GM18507 (cell line): ENCODE measurements at places on chromosomes 13 and 19.

GRCh38 chr19:47470447-47471195 is 1.1 kb downstream of the SLC8A2 start:
- no peak for DNase-seq

GRCh38 chr19:16660763-16661479 is at the start of gene TMEM38A:
TSS of gene TMEM38A (plus strand) at chr19:16661139. CDS start at chr19:16661218, 79 bp downstream.
- no peak for DNase-seq

DNA sequence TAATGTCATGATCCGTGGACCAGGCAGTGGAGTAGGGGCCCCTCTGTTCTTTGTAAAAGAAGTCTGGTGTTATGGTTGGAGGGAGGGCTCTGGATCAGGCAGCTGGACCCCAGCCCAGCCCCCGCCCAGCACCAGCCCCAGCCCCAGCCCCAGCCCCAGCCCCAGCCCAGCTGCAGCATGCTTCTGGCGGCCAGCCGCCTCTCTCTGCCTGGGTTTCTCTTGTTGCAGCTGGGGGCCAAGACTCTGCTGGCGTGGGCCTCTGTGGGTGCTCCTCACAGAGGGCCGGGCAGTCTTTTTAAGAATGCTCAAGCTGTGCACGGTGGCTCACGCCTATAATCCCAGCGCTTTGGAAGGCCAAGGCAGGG is 17.9 kb downstream of the DOT1L start:
- no peak for DNase-seq

DNA sequence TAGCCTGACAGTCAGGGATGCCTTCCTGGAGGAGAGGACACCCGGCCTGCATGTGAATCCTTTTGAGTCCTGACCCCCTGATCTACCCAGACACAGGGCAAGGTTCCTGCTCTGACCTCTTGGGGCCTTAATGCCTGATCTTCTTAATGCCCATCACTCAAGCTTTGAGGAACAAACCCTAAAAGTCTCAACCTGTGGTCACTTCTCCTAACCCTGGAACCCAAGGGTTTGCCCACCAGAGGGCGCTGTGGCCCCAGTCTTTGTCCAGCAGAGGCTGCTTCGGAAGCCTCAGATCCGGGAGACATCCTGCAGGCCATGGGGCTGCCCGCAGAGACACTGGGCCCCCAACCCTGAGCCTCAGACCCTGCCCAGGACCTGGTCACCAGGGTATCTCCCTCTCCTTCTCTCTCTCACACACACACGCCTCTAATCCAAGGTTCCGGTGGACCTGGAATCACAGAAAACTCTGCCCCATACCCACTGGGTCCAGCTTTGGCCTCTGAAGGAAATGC is 9.8 kb upstream of the DPF1 start:
- peak; percentile 67 for DNase-seq
